Stimulated activated CD8-positive, alpha-beta memory T cell treated with anti-CD3 and anti-CD28 coated beads, Interleukin-4, amount 100 ng/mL, for 4 hours (primary cell): ENCODE measurements at places on chromosomes 6 and 20.

GRCh38 chr6:113653275-113653674 lies 203.9 kb upstream of the MARCKS start:
- no peak for DNase-seq

GRCh38 chr20:16571333-16571732 lies 1.9 kb downstream of the KIF16B start:
- DNase-seq = no peak

GRCh38 chr20:7113577-7114466 lies 346.3 kb downstream of the BMP2 start:
- no peak for DNase-seq

- DNase-seq = no peak
These were observed 2.8 kb downstream of the RING1 start for GRCh38 chr6:33211136-33211535.

GRCh38 chr6:148805777-148806176 lies 58.9 kb downstream of the UST start:
- no peak for DNase-seq

DNA sequence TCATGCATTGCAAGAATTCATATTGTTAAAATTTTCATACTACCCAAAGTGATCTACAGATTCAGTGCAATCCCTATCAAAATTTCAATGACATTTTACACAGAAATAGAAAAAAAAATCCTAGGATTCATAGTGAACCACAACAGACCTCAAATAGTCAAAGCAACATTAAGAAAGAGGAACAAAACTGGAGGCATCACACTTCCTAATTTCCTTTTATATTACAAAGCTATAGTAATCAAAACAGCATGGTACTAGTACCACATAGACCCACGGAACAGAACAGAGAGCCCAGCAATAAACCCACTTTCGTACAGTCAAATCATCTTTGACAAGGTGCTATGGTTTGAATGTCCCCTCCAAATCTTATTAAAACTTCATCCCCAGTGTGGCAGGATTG lies 39.7 kb downstream of the NTSR1 start:
- no peak for DNase-seq

GRCh38 chr20:18722371-18722770 lies 91.2 kb upstream of the SCP2D1 start:
- DNase-seq = no peak

DNA sequence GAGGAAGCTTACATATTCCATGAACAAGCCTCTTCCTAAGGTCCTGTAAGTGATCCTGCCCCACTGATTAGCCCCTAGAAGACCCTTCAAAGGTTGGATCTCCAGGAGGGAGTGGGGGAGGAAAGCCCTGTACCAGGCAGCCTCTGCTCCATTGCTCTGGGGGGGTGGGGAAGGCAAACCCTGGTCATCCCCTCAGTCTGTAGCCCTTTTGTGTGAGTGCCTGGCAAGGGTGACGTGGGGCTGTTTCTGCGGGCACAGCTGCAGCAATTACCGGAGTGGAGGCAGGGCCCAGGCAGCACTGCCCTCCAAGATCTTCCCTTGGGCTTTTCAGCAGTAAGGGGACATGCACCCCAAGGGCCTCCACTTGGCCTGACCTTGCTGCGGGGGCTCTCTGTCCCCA lies at the start of gene MOG:
MOG (plus strand) TSS at position 295 of the 400 bp plus-strand sequence. CDS start 118 bp downstream, outside the sequence.
- DNase-seq = no peak

GRCh38 chr6:33080127-33081089 lies 4.6 kb downstream of the HLA-DPB1 start:
- DNase-seq = no peak

DNA sequence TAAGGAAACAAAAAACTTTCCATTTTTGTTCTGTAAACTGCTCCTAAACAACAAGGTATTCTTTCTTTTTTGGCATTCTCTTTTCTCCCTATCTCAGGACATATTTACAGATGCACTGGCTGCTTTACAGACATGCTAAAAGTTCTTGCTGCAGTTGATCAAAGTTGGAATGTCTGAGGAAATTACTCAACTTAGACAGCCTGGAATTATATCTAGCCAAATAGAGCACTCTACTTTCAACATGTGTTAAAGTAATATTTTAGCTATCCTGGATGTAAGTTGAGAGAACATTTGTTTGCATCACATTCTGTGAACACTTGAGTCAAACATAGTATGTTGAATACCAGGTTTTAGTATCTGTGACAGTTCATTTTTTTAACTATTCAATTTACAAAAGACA lies 24.8 kb downstream of the TASP1 start:
- DNase-seq = no peak

- DNase-seq = no peak
These were observed 482 bp downstream of the DDR1 start for GRCh38 chr6:30884521-30885480.
